Left ventricle myocardium inferior (tissue), 1 donor: ENCODE measurements at places on chromosomes 4 and X. TPM values are rescaled to one million over a fixed set of nuclear protein-coding genes. Genes with fewer than 3 reads are reported as not detected.

UCP1 gene
- not detected for total RNA-seq

AADAT gene
- total RNA-seq, result 2.2 TPM

DCAF16 gene
- 14.5 TPM for total RNA-seq

- peak; percentile 41 for DNase-seq
- peaks cover 7% of the 10 kb centered on the region for H3K36me3 ChIP-seq
- H3K4me1 ChIP-seq, result peaks cover 19% of the 10 kb centered on the region
- peak overlapping the region; percentile 80 for H3K27ac ChIP-seq
Measured at GRCh38 chrX:45750639-45751038, 550.0 kb upstream of the DIPK2B start.

PCDH11X gene
- 0.08 TPM for total RNA-seq

DNA sequence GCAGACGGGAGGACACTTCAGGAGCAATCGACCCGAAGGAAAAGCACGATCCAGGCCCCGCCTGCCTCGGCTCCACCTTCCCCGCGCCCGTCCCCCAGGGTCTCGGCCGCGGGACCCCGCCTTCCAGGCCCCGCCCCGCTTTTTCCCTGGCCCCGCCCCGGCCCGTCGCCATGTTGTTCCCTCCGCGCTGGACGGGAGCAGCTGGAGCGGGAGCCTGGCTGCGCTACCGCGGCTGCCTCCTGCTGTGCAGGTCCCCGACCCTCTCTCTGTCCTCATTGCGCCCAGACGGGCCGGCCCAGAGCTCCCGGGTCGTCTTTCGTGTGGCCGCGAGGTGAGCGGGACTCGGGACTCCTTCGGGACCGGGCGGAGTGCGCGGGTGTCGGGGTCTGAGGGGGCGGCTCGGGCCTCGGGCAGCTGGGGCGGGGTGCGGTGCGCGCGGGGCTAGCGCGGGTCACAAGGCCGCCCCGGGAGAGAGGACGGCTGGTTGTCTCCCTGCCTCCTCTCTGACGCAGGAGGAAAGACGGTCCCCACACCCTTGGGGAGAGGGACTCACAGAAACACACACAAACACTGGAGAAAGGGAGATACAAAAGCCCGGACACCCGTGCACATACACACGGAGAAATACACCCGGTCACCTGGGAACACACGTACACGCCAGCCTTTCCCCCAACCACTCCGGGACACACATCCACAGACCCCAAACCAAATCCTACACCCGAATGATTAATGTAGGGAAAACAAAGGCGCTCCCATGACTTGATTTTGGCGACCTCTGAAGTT lies at the start of gene RAB9A:
Gene RAB9A (plus strand): TSS at position 171 of the 783 bp plus-strand sequence. CDS start 19,619 bp downstream, outside the sequence.
- H3K27ac ChIP-seq, result peak within 1 kb of the TSS; percentile 95
- peak within 1 kb of the TSS; percentile 79 for H3K4me3 ChIP-seq
- peak; percentile 87 for DNase-seq
- no peaks in the 10 kb centered on the region for H3K36me3 ChIP-seq
- H3K4me1 ChIP-seq, result peaks cover 43% of the 10 kb centered on the region
- H3K27me3 ChIP-seq, result no peaks in the 10 kb centered on the region

DNA sequence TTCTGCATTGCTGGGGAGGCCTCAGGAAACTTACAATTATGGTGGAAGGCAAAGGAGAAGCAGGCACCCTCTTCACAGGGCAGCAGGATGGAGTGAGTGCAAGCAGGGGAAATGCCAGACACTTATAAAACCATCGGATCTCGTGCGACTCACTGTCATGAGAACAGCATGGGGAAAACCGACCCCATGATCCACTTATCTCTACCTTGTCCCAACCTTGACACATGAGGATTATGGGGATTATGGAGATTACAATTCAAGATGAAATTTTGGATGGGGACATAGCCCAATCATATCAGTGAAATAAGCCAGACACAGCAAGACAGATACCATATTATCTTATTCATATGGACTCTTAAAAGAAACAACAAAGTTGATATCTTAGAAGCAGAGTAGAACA lies 134.9 kb downstream of the C4orf33 start:
- no peak for DNase-seq
- no peak overlapping the region for H3K27ac ChIP-seq
- H3K4me1 ChIP-seq, result no peaks in the 10 kb centered on the region
- peaks cover 16% of the 10 kb centered on the region for H3K27me3 ChIP-seq

GRCh38 chrX:48911412-48912182 lies at the start of gene SLC35A2:
Gene SLC35A2, minus strand, starts transcription at chrX:48911646. Its CDS starts 10 bp downstream, at chrX:48911636.
- peak within 1 kb of the TSS; percentile 78 for H3K4me3 ChIP-seq
- DNase-seq, result peak; percentile 80
- peak within 1 kb of the TSS; percentile 79 for H3K27ac ChIP-seq
- H3K27me3 ChIP-seq, result no peaks in the 10 kb centered on the region
- peaks cover 20% of the 10 kb centered on the region for H3K4me1 ChIP-seq
